ENCODE measurements at places on chromosomes 2 and 18.

DNA sequence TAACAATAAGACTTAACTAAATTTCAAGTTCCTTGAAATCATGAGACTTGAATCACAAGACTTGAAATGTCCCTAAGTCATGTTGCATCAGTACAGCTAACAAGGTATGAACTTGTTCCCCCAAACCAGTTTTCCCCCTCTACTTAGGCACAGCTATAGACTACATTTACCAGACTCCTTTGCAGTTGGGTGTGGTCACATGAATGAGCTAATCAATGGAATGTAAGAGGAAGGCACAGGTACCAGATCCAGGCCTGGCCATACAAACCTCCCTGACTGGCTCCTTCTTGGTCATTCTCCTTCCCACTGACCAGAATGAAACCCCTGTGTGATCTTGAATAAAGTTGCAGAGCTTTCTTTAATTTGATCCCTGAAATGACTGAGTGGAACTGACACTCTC is 77.8 kb downstream of the DNER start:
- DNase-seq = no peak

DNA sequence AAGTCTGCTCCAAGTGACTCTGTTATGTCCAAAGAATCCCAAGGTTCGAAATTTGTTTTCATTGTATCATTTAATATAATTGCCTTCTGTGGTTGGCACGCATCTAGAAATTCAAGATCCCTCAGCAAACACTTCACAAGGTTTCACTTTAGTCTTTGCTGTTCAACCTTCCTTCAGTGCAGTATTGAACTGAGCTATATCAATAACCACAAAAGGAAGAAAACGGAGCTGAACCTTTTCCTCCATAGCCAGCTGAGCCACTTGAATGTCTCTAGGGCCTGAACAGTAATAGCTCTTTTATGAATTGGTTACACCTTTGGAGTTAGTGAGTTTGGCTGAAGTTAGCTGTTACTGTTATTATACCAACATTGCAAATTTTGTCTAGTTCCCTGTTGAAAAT is 357.7 kb upstream of the HNRNPA3 start:
- DNase-seq = no peak

DNA sequence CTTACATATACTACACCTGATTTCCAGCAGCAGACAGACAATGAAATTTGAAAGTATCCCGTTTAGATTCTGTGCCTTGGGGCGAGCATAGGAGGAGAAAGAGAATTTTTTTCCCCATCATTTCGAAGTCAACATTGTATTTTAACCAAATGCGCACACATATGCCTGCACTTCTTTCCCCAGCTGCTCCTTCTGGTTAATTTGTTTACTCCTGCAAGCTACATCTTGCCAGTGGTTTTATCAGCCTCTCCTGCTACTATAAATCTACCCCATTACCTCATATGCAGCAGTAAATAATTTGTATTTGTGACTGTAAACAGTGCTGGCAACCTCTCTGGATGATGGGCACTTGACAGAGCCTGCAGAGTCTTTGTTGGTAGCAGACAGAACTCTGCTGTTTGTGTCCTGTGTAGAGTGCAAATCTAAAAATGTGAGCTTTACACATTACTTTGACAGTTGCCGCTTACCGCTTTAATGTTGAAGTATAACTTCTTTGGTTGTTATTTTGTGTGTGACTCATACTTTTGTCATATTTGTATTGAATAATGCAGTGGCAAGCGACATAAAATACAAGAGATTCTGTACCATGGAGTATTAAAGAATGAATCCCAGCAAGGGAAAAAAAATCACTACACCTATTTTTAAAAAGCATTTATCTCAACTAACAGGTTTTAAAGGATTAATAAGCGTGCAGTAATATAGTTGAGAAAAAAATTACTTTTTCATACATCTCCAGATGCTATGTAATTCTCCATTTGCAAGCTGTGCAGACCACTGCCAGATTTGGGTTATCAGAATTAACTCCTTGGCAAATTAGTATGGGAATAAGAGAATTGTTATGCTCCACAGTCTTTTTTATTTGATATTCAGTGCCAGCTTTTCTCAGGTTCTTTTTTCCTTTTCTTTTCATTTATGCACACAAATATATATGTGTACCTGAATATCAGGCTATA is 536.8 kb downstream of the XIRP2 start:
- no peak for DNase-seq

GRCh38 chr2:235908826-235909225 is 259.4 kb downstream of the GBX2 start:
- no peak for DNase-seq

DNA sequence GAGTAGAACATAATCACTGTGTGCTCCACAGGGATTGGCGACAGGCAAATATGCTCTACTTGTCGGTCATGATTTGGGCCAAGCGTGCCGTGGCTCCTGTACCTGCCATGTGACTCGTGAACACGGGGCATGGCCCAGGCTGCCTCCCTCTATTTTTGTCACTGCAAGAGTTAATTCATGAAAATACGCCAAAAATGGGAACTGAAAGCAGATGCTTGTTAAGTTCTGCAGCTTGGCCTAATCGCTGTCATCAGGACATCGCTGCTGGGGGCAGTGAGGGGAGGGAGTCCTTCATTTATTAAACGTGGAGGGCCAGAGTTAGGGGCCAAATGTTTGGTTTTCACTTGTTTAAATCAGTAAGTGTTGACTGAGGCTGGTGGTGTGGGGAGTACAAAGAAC is 177.8 kb downstream of the BCL2 start:
- DNase-seq = no peak

DNA sequence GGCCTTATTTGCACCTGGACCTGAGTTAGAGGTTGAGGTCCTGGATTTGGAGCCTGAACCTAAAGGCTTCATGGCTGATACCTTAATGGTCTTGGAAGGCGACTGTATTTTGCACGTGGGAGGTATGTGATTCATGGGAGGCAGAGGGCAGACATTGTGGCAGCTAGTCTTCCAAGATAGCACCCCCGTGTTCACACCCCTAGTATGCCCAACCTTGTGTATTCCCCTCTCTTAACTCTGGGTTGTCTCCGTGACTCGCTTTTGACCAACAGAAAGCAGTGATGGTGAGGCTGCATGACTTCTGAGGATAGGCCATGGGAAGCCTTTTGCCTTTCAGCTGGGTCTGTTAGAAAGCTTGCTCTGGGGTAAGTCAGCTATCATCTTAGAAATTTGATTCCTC is 45.8 kb upstream of the HAAO start:
- DNase-seq = no peak

GRCh38 chr2:129314120-129314519 is 665.3 kb upstream of the RAB6C start:
- DNase-seq = no peak

GRCh38 chr2:28463893-28464292 is 32.0 kb upstream of the PLB1 start:
- no peak for DNase-seq

- no peak for DNase-seq
Observed at GRCh38 chr2:162926501-162926900, 87.9 kb upstream of the KCNH7 start.

- no peak for DNase-seq
Observed at GRCh38 chr2:23900541-23901322, 26.2 kb downstream of the ATAD2B start.

- DNase-seq = no peak
Observed at GRCh38 chr2:190627448-190628412, 21.2 kb upstream of the NAB1 start.
